ENCODE measurements at places on chromosomes 7 and 10. TPM values are rescaled to one million over a fixed set of nuclear protein-coding genes. Genes with fewer than 3 reads are reported as not detected.

DNA sequence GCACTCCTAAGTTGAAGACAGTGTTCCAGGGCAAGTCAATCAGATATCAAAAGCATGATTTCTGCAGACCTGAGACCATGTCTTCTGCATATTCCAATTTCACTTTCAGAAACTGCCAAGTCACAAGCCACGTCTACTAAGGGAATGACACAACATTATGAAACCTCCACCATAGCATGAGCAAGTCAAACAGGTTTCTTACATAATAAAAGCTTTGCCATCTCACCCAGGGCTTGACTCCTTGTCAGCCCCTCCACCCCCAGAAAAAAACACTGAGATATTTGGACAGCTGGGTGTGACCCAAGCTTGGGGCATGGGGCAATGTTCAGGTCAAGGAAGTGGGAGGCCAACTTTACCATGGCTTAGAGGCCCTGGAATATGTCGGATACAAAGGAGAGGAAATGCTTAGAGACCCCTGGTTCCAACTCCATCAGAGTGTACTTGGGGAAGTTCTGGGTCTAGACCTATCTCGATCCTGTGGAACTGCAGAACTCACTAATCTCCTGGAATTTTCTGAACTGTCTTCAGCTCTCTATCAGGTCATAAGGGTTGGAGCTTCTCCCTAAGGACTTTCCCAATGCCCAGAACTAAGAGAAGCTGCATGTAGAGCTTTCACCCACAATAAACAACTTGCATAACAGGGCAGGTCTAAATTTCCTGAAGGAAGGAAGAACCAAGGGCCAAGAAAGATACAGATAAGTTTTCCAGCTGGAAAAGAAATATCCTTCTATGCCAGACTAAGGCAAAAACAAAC, 80.6 kb upstream of the NAMPT start:
- no peaks in the 10 kb centered on the region for H3K27me3 ChIP-seq
- DNase-seq, result no peak
- H3K27ac ChIP-seq, result no peak overlapping the region
- no peak overlapping the region for H3K4me3 ChIP-seq
- no peaks in the 10 kb centered on the region for H3K36me3 ChIP-seq

- no peak overlapping the region for H3K27ac ChIP-seq
- no peaks in the 10 kb centered on the region for H3K4me1 ChIP-seq
- H3K36me3 ChIP-seq, result no peaks in the 10 kb centered on the region
- no peaks in the 10 kb centered on the region for H3K27me3 ChIP-seq
- no peak overlapping the region for H3K4me3 ChIP-seq
- no peak for DNase-seq
Observed at GRCh38 chr7:101381549-101382111, 19.0 kb downstream of the COL26A1 start.

DNA sequence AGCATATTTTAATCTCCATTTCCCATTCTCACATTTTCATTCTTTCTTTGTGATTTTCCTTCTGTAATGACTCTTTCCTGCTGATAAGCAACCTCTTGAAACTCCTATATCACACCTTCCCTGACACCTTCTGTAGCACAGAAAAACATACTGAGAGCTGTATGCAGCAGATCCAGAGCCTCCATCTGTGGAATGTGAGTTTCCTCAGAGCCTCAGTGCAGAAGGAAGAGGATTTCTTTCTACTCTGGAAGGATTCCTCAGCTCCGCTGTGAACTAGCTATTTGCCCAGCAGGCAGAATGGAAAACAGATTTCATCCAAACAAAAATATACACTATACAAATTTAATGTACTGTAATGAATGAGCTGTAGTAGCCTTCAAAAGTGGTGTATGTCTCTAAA, 841.3 kb upstream of the ZWINT start:
- DNase-seq, result no peak
- H3K4me1 ChIP-seq, result no peaks in the 10 kb centered on the region
- no peaks in the 10 kb centered on the region for H3K27me3 ChIP-seq
- no peak overlapping the region for H3K4me3 ChIP-seq
- no peaks in the 10 kb centered on the region for H3K36me3 ChIP-seq

The HACD1 gene
- total RNA-seq, result 12.1 TPM

DNA sequence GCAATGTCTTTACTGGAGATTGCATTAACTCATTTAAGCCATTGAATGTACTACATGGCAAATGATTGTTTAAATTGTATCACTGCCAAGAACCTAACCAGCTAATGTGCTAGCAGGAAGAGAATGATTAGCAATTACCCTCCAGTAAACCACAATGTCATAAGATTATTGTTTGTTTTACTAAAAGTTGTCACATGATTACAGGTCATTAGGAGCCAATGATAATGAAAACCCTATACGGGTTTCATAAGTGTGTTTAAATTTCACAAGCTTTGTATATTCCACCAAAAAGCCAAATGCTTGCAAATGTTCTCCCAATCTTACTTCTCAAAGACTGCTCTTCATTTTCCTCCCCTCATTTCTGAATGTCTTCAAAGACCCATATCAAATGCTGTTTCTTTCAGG, 76.5 kb upstream of the PPP1R3C start:
- H3K27me3 ChIP-seq, result no peaks in the 10 kb centered on the region
- H3K4me3 ChIP-seq, result no peak overlapping the region
- no peak for DNase-seq
- no peak overlapping the region for H3K27ac ChIP-seq
- H3K4me1 ChIP-seq, result no peaks in the 10 kb centered on the region

The SYT15 gene
- total RNA-seq, result 7.0 TPM

DNA sequence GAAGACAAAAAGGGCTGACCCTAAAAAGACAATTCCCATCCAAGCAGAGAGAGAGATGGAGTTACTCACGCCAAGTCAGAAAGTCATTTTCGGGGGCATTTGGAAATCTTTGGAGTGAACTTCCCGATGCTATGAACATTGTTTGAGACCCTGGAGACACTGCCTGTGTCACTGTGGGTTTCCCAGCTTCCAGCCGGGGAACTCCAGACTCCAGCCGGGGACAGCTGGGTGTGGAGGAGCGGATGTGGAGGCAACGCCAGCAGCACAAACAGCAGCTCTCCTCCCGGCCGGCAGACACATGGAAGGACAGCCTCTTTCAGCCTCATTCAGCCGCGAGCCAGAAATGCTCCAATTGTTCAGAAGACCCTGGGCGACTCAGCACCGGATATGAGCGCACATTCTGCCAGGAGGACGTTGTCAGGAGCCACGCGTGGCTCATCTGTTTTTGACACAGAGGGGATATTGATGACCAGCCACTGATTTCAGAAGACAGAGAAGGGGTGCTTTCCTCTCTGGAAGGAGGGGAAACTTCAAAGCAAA, 97.6 kb downstream of the PRPF18 start:
- peak; percentile 27 for DNase-seq
- H3K27me3 ChIP-seq, result no peaks in the 10 kb centered on the region
- peak overlapping the region; percentile 36 for H3K27ac ChIP-seq
- H3K36me3 ChIP-seq, result no peaks in the 10 kb centered on the region
- H3K4me1 ChIP-seq, result peaks cover 7% of the 10 kb centered on the region
- H3K4me3 ChIP-seq, result no peak overlapping the region

GRCh38 chr7:155567646-155568332, 21.4 kb upstream of the CNPY1 start:
- no peaks in the 10 kb centered on the region for H3K36me3 ChIP-seq
- no peak overlapping the region for H3K27ac ChIP-seq
- no peak overlapping the region for H3K4me3 ChIP-seq
- no peak for DNase-seq

GRCh38 chr7:465710-466400, 53.8 kb downstream of the PDGFA start:
- no peak for DNase-seq
- no peak overlapping the region for H3K4me3 ChIP-seq
- H3K4me1 ChIP-seq, result no peaks in the 10 kb centered on the region
- H3K36me3 ChIP-seq, result no peaks in the 10 kb centered on the region
- no peaks in the 10 kb centered on the region for H3K27me3 ChIP-seq

DNA sequence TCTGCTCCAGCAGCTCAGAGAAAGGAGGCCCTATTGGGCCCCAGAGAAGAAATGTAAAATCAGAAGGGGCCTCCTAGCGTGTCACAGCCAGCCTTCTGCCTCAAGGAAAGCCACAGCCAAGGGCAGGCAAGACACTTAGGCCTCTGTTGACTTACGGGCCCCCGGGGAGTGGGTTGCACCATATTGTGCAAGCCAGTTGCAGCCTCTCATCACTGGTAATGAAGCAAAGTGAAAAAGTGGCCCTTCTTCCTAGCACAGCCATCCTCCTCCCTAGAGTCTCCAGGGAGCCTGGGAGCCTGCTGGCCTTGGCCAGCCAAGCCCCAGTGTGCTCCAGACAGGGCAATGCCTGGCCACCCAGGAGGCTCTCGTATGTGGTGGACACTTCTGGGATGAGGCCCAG, 56.2 kb upstream of the GDF10 start:
- H3K27me3 ChIP-seq, result no peaks in the 10 kb centered on the region
- no peaks in the 10 kb centered on the region for H3K36me3 ChIP-seq
- DNase-seq, result no peak
- no peak overlapping the region for H3K27ac ChIP-seq

GRCh38 chr10:5951167-5951711, 26.1 kb downstream of the IL15RA start:
- H3K27me3 ChIP-seq, result no peaks in the 10 kb centered on the region
- no peaks in the 10 kb centered on the region for H3K4me1 ChIP-seq
- no peak overlapping the region for H3K27ac ChIP-seq
- no peak for DNase-seq

The MYH16 gene
- not detected for total RNA-seq

The AZGP1 gene
- total RNA-seq, result 1,167 TPM

Measured in prostate gland (tissue), 2 donors.